Naive thymus-derived CD8-positive, alpha-beta T cell (primary cell): ENCODE measurements at places on chromosomes 16 and 17. TPM values are rescaled to one million over a fixed set of nuclear protein-coding genes. Genes with fewer than 3 reads are reported as not detected.

GRCh38 chr16:11118479-11118878, 137.5 kb downstream of the SOCS1 start:
- no peak for DNase-seq

The RDM1 gene
- total RNA-seq = 0.41 TPM

The IL21R gene
- total RNA-seq = 29.3 TPM

- DNase-seq = peak; percentile 18
These were observed at the start of gene HSD11B2 for GRCh38 chr16:67430977-67431774. HSD11B2 (plus strand) TSS chr16:67431121; CDS start chr16:67431249, 128 bp downstream.

DNA sequence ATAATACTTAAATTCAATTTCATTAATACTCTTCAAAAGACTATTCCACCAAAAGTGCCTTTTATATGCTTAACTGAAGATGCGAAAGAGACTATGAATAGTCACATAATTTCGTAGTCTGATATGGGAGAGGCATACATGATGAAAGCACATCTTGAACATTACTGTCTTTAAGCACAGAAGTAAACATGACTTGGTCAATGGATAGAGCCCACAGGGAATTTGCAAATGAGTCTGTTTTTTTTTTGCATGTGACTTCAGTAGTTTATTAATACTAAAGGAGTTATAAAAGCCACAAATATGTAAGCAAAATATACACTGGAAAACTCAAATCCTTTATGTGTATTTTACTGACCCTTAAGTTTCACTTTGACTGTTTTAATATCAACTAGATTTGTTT, 15.9 kb downstream of the ADPRM start:
- DNase-seq = no peak

- no peak for DNase-seq
These were observed 2.8 kb downstream of the HAS3 start for GRCh38 chr16:69108064-69108904.

- DNase-seq = no peak
These were observed 63.7 kb upstream of the BCO1 start for GRCh38 chr16:81174644-81175324.

GRCh38 chr16:86862595-86863280, 284.4 kb downstream of the FOXL1 start:
- no peak for DNase-seq

DNA sequence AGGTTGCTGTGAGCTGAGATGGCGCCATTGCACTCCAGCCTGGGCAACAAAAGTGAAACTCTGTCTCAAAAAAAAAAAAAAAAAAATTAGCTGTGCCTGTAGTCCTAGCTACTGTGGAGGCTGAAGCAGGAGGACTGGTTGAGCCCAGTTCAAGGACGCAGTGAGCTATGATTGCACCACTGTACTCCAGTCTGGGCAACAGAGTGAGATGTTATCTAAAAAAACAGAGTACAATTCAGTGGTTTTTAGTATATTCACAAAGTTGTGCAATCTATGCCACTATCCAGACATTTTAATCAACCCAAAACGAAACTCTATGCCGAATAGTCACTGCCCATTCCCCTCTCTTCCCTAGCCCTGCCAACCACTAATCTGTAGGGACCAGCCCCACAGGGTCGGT, 25.1 kb downstream of the C16orf54 start:
- DNase-seq = no peak

The NHERF2 gene
- total RNA-seq = 5.3 TPM

The TCAP gene
- total RNA-seq = 8.5 TPM

The ZFPM1 gene
- 10.8 TPM for total RNA-seq

- DNase-seq = no peak
These were observed 20.6 kb downstream of the ABAT start for GRCh38 chr16:8694795-8695728.

GRCh38 chr17:39687101-39687545, 734 bp downstream of the PGAP3 start:
- DNase-seq = no peak

DNA sequence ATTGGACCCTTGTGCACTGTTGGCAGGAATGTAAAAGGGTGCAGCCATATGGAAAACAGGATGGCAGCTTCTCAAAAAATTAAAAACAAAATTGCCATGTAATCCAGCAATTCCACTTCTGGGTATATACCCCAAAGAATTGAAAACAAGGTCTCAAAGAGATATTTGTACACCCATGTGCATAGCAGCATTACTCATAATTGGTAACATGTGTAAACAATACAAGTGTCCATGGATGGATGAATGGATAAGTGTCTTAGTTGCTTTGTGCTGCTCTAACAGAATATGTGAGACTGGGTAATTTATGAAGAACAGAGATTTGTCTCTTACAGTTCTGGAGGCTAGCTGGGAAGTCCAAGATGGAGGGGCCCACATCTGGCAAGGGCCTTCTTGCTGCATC, 3.8 kb upstream of the RUNDC3A start:
- DNase-seq = no peak

The KRT31 gene
- total RNA-seq = not detected

GRCh38 chr16:359067-359763, 6.7 kb upstream of the AXIN1 start:
- no peak for DNase-seq

DNA sequence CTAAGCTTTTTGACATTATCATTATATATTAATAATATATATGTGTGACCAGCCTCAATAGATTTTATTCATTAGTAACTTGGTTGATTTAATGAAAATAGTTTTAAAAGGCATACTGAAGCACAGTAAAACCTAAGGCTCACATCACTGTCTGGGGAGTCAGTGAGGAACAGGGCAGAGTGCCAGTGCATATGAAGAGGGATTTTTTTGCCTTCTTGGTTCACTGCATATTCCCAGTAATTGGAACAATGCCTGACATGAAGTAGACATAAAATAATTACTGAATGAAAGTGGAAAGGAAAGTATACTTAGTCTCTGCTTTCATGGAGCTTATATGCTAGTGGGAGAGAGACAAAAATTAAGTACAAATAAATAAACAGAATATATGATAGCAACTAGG, 81.1 kb downstream of the FTO start:
- no peak for DNase-seq

DNA sequence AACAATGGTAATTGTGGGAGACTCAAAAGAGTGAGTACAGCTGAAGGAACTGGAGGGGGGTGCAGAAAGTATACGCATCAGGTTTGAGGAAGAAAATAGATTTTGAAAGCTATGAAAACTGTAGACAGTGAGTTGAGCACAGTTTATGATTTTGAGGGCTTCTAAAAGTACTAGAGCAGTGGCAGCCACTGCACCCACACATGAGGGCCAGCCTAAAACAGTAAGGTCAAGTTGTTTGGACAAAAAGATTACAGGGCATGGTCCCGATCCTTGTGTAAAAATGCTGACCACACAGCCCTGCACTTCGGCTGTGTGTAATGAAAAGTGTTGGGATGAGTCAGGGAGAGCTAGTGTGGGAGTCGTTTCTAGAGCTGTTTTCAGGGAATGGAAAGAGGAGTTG, 2282.1 kb downstream of the TP53TG3F start:
- DNase-seq = no peak

DNA sequence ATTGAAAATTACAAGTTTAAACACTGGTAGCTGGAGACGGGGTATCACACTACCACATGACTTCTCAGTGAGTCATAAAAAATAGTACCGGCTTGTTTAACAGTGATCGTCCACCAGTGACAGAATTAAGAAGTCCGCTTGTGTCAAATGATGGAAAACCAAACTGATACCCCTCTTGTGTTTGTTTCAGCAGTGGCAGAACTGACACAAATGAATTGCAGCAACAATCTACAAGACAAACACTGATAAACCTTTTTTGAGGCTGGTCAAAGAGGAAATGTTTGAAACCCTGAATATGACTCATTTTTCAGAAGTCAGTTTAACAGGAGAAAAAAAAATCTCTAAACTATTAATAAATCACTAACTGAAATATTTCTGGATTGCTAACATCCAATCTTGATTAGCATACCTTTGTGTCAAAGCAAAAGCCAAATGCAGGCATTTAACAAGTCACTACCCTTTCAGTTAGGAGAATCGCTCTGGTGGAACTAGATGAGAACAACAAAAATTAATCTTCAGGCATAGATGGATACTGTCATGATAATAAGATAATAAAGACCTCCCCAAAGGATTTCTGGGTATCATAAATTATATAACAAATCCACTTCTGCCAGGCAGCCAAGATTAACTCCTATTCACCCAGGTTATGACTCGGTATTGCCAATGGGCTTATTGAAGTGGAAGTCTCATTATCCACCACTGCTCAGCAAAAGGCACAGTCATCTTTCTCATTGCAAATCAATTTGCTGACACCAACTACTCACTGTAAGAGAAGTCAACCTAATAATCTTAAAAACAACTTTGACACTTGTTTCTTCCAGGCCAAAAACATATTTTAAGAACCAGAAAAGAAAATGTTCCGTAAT, 20.8 kb downstream of the DCUN1D3 start:
- no peak for DNase-seq

DNA sequence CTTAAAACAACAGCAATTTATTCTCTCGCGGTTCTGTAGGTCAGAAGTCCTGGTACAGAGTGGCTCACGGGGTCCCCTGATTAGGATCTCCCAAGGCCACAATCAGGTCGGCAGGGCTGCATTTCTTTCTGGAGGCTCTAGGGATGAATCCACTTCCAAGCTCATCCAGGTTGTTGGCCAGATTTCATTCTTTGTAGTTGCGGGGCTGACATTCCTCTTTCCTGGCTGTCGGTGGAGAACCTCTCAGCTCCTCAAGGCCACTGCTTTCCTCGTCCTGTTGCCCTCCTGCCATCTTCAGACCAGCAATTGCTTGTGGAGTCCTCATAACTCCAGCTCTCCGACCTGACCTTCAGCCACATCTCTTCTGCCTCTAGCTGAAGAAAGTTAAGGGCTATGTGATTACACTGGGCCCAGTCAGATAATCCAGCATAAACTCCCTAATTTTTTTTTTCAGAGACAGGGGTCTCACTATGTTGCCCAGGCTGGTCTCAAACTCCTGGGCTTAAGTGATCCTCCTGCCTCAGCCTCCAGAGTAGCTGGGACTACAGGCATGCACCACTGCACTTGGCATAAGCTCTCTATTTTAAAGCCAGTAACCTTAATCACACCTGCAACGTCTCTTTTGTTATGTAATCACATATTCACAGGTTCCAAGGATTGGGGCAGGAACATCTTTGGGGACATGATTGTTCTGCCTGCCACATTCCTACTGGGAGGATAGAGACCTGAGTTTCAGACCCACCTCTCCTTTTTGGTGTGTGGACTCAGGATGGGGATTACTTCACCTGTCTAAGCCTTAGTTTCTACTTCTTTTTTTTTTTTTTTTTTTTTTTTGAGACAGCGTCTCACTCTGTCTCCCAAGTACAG, 4.1 kb upstream of the GAST start:
- DNase-seq = no peak

The TNK1 gene
- 20.8 TPM for total RNA-seq

- DNase-seq = no peak
These were observed 51.5 kb upstream of the FASN start for GRCh38 chr17:82149401-82150099.

DNA sequence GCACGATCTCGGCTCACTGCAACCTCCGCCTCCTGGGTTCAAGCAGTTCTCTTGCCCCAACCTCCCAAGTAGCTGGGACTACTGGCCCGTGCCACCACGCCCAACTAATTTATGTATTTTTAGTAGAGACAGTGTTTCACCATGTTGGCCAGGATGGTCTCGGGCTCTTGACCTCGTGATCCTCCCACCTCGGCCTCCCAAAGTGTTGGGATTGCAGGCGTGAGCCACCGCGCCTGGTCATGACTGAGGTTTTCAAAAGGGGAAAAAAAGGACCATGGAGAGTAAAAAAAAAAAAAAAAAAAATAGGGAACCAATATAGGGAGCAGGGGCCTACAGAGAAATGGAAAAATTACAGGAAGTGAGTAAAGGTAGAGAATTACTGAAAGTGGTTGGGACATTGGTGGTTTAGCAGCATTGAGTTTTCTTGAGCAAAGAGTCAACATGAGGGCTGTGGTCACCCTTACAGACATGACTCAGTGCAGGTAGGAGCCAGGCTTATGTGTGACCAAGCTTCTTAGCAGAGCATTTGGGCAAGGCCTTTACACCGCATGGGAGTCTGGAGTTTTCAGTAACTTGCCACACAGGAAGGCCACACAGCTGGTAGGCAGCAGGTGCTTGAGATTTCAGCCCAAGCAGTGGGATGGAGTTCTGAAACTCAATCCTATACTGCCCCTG, 447.3 kb downstream of the HS3ST3B1 start:
- no peak for DNase-seq

The KCTD19 gene
- total RNA-seq = not detected

The POLR2A gene
- 193 TPM for total RNA-seq

The TEKT1 gene
- total RNA-seq = not detected

GRCh38 chr16:87982581-87983041, 31.4 kb downstream of the BANP start:
- no peak for DNase-seq

GRCh38 chr17:43556292-43556691, 10.2 kb upstream of the ETV4 start:
- no peak for DNase-seq

DNA sequence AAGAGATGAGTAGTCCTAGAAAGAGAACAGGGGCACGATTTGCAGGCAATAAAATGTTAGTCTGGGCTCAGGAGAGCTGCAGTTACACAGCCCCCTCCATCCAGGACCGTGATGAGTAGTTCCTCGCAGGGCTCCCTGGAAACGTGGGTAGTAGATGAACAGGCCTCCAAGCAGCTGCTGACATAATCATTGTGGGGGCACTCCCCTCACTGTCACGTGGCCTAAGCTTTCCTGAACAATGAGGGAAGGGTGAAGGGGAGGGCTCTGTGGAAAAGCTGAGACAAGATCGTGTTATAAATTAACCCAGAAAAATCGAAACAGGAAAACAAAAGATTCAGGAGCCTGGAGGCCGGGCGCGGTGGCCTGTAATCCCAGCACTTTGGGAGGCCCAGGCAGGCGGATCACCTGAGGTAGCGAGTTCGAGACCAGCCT, 1.3 kb upstream of the PER1 start:
- DNase-seq = no peak

DNA sequence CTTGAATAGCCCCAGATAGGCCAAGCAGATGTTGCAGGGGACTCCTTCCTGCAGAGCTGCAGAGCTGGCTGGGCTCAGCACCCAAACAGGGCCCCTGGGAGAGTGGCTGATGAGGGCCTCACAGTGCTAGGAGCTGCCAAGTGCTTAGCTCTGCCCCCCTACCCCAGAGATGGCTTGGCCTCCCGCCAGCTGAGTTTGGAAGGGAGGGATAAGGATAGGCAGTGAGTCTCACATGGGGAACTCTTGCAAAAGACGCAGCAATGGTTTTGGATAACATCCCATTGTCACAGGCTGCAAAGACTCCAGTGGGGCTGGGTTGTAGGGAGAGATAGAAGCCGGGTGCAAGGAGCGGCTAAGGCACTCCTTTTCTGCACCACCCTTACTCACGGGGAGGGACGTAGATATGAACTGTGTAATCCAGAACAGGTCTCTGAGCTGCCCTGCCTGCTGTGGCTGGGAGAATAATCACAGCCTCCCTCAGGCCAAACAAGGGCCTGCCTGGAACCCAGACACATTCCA, 52.9 kb upstream of the MAF start:
- no peak for DNase-seq

GRCh38 chr17:35738519-35739133, 7.2 kb downstream of the RASL10B start:
- no peak for DNase-seq

The CHMP6 gene
- 47.6 TPM for total RNA-seq
